ENCODE measurements at places on chromosomes 13 and 19.

- DNase-seq = no peak
Measured at GRCh38 chr13:49146950-49147355, 73.2 kb upstream of the MLNR start.

GRCh38 chr19:16262618-16263017, 62.0 kb upstream of the KLF2 start:
- peak; percentile 15 for DNase-seq

- no peak for DNase-seq
Measured at GRCh38 chr13:42152495-42152894, 104.0 kb downstream of the DGKH start.

GRCh38 chr19:19563348-19563848, 25.3 kb downstream of the CILP2 start:
- no peak for DNase-seq

GRCh38 chr13:77351315-77351714, 24.4 kb upstream of the MYCBP2 start:
- no peak for DNase-seq

GRCh38 chr13:108325863-108326262, 56.3 kb downstream of the TNFSF13B start:
- DNase-seq = no peak

- peak; percentile 30 for DNase-seq
Measured at GRCh38 chr19:14118165-14119051, 846 bp upstream of the PRKACA start.

DNA sequence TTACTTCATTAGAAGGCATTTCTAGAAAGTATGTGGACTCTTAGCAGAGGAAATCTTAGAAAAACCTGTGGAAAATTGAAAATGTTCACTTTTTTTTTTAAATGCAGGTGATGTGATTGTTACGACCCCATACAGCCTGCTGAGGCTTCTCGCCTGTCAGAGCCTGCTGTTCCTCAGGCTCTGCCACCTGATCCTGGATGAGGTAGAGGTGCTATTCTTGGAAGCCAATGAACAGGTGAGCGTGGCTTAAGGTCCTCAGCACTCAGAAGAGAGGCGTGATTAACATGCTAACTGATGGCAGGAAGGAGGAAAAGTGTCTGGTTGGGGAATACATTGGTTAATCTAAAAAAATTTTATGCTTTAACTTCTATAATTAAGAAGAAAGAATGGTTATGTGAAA, 71.4 kb downstream of the SLC7A9 start:
- DNase-seq = no peak

DNA sequence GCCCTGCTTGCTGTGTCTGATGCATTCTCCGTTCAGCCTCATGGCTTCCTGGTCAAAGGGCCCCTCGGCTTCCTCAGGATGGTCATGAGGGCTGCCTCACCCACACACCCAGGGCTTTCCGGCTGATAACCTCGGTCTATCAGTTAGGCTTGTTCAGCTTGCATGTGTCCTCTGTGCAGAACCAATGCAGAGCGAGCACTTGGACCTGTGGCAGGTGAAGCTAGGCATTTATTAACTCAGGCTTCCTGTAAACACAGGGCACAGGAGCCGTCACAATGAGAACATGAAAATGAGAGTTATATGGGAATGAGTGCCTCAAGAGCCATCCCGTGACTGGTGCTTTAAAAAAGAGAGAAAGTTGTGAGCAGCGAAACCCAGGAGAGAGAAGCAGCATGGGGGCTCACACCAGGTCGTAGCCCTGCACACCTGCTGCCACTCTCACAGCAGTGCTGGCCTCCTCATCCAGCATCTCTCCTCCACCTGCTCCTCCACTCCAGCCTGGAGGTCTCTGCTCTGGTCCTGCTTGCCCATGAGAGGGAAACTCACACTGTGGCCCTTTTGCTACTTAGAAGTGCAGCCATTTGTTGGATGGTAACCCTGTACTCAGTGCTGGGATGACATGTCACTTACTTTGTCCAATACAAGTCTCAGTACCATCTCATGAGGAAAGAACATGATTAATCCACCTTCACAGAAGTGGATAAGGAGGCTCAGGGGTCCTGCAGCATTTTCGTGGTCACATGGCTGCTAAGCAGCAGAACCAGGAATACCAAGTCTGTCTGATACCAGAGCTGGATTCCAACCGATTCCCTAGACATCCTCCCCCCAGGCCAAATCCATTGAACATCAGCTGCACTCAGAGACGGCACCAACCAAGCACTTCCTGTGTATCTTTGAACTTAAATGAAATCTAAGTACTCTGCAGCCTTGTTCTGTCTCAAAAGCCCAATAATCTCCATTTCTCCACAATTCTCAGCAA, 50.5 kb upstream of the IRS2 start:
- no peak for DNase-seq

- no peak for DNase-seq
Measured at GRCh38 chr19:14470031-14470876, 4.9 kb downstream of the PTGER1 start.

DNA sequence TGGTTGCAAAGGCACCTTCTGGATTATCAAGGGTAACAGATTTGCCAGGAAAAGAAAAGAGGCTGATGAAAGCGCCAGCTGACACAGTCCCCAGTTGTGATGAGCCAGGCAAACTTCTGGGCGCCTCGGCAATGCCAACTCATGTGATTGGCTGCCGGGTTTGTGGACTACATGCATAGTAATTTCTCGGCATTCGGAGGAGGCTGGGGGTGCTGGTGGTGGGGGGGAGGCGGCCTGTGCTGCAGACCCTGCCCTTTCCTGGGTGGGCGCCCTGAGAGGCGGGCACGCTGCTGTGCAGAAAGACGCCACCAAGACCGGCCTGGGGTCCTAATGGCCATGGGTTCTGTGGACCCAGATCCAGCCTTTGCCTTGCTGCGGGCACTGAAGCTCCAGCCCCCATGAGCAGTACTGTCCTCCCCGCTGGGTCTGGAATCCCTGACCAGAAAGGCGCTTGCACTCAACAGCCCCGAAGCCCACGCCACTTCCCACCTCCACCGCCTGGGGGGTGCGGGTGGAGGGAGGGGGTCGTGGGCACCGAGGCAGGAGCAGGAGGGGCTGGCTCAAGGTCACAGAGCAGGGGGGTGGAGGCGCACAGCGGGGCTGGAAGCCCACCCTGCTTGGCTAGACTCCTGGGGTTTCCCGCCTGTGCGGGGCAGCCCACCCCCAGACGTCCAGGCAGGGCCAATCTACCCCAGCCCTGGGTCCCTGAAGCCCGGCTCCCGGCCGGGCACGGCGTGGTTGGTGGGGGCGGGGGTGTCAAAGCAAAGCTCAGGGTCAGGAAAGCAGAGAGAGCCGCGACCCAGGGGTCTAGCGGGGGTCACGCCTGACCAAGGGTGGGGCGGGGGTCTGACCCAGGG, 1.0 kb downstream of the DIRAS1 start:
- DNase-seq = no peak

DNA sequence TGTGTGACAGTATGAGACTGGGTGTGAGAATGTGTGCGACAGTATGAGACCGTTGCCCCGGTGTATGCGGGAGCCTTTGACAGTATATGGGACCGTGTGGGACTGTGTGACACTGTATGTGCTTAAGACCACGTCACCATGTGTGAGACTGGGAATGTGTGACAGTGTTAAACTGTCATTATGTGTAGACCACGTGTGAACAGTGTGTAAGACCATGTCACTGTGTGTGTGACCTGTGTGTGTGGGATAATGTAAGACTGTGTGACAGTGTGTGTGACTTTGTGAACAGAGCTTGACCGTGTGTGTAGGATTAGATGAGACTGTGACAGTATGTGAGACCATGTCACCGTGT, 549 bp downstream of the ZNF583 start:
- no peak for DNase-seq

GRCh38 chr19:35903550-35904179, 1.3 kb downstream of the HCST start:
- peak; percentile 96 for DNase-seq

DNA sequence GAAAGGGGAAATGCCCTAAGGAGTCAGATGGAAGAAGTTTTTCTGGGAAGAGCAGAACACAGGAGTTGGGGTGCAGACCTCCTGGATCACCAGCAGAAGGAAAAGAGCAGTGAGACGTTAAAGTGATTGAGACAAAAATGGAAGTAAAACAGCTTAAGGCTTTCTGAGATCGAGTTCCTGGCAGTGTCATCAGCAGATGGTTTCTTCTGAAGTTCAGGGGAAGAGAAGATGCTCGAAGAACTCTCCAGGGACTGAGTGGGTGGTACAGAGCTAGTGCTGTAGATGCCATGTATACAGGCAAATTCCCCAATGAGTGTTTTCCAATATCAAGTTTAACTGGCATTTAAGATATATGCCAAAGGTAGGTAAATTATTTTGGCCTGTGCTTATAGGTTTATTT, 272.2 kb upstream of the KLF12 start:
- no peak for DNase-seq

DNA sequence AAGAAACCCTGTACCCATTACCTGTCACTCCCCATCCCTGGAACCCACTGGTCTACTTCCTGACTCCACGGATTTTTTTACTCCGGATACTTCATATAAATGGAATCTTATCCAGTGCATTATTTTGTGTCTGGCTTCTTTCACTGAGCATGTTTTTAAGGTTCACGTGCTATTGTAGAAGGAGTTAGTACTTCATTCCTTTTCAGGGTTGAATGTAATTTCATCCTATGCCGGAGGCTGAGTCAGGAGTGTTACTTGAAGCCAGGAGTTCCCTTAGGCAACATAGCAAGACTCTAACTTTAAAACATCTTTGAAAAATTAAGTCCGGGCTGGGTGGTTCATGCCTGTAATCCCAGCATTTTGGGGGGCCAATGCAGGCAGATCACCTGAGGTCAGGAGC, 17.9 kb upstream of the ELAVL1 start:
- DNase-seq = no peak

DNA sequence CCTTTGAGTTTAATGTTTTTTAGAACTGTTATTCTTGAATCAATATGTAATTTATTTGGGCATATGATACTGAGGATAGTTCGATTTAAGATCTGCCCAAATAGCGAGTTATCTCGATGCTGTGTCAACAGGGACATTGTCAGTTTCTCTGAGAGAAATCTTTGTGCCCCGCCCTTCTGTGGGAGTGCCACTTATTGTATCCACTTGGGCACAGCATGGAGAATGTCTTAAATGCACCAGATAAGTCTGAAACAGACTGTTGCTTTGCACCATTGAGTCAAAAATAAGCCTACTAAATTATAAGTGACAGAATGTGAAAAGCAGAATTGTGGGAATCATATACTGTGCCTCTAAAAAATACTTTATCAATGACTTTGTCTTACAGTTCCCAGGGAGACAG, 45.6 kb downstream of the RNASEH2B start:
- no peak for DNase-seq

GRCh38 chr13:111512707-111513106, 192.3 kb downstream of the TEX29 start:
- DNase-seq = no peak

GRCh38 chr19:38375748-38376147, 1.4 kb downstream of the PSMD8 start:
- no peak for DNase-seq

- no peak for DNase-seq
Measured at GRCh38 chr13:20938302-20938701, 35.8 kb upstream of the XPO4 start.

DNA sequence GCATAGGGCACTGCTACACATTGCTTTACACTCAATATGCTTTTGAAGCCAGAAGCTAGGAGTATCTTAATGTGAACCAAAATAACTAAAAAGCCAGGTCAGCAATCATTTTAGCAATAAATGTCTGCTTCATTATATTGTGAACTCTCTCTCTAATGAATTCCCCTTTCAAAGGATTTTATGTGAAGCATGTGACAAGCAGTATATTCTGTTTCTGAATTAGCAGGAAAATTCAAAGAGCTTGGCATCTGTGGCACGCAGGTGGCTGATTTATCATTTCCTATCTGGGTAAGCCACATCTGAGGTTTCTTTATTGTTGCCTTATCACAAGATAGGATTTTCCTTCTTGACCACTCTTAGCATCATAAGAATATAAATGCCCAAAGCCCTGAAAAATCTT, 56.8 kb upstream of the KLF12 start:
- DNase-seq = no peak

DNA sequence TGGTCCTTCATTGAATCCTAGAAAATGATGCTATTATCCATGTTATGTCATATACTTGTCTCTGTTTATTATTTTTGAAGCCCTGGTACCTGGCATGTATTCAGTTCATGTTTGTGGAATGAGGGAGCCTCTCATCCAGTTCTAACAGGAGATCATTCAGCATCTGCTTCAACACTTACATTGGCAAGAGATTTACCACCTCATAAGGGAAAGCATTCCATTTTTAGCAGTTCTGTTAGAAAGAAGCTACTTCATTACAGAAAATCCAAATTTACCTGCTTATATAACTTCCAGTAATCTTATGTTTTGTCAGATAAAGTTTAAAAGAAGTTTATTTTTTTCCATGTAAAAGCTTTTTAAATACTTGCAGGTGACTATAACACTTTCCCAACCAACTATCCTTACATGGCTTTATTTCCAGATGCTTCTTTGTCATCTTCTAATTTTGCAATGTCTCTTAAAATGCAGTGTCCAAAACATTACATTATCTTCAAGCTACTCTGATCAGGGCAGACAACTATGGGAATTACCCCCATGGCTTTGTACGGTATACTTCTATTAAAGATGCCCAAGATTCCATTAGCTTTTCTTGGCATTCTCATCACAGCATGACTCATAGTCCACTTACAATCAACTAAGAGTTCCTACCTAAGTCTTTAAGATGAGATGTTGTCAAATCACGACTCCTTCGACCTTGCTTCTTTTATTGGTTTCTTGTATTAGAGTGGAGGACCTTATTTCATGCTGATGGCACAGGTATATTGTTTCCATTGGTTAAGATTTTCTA, 262.1 kb downstream of the PCDH9 start:
- DNase-seq = no peak

DNA sequence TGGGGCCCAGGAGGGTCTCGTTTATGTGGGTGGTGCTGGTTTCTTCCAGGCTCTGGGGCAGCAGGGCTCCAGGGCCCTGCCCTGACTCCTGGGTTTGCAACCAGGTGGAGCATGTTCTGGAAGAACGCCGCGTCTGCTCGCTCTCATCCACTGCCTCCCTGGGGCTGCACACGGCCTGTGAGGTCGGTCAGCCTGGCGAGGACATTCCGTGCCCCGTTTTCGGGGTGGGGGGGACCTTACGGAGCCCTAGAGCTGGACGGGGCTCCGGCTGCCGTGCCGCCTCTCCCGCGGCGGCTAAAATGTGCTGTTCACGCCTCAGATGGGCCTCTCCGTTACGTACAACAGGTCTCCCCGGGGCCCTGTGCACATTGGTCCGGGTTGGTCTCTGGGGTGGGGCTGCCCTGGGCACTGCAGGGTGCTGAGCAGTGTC, 3.3 kb downstream of the GNA11 start:
- DNase-seq = no peak

DNA sequence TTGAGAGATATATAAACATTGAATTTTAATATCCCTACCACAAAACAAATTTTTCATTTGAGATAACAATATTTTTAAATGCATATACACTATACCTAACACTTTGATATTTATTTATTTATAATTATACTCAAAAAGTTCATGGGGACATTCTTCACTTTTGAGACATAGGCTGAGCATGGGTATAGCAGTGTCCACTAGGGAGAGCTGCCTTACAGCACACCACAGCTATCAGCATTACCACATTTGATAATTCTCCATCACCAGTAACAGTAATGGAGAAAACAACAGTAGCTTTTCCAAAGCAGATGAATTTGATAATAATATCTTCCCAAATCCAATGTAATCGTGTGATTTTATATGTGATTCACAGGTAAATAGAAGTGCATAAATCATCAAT, 626.1 kb downstream of the DACH1 start:
- no peak for DNase-seq
